ENCODE measurements at places on chromosomes 1 and 21. TPM values are rescaled to one million over a fixed set of nuclear protein-coding genes. Genes with fewer than 3 reads are reported as not detected.

- DNase-seq = no peak
Measured at GRCh38 chr21:32726839-32727686, 750 bp downstream of the SYNJ1 start.

GRCh38 chr1:198641501-198641900, 2.7 kb downstream of the PTPRC start:
- peak; percentile 63 for DNase-seq

SPATA21 gene
- not detected for total RNA-seq

GRCh38 chr1:43689289-43689688, 18.0 kb upstream of the ST3GAL3 start:
- DNase-seq = no peak

- DNase-seq = no peak
Measured at GRCh38 chr1:221159608-221160007, 280.4 kb downstream of the HLX start.

DNA sequence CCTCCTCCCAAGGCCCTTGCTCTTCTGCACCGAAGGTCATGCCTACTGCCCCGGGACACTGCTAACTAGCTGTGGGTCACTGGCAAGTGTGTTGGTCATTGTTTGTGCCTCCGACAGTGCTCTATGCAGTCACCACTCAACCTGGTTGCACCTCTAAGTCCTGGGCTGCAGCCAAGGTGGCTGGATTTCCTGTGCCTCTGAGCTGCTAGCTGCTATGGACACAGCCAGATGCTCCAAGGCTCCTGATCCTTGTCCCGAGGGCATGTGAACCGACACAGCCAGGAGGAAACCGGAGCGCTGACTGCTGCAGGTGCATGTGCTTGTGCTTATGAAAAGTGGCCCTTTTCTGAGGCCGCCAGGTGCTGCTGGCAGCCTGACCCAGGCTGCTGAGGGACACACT, 14.7 kb upstream of the SPOCD1 start:
- DNase-seq = no peak

GRCh38 chr1:225762002-225762441, 15.6 kb upstream of the SRP9 start:
- DNase-seq = no peak

DNA sequence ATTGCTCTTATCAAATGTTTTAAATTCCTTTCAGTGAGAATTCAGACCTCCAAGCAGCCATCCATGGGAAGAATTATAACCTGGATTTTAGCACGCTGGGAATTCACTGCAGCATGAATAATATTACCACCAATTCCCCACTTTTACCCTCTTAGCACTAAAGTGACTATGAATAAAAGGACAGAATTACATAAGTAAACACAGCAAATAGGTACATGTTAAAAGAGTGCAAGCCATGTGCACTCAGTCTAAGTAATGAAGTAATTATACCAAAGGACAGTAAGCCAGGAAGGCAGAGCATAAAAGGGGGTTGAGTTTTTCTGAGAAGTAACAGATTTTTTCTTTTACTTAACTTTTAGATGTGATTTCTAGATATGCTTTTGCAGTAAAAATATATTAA, 176.3 kb downstream of the DENND1B start:
- no peak for DNase-seq

CFHR1 gene
- not detected for total RNA-seq

- no peak for DNase-seq
Measured at GRCh38 chr1:156612666-156613065, 6.5 kb upstream of the HAPLN2 start.

ZNF670 gene
- 4.0 TPM for total RNA-seq

DNA sequence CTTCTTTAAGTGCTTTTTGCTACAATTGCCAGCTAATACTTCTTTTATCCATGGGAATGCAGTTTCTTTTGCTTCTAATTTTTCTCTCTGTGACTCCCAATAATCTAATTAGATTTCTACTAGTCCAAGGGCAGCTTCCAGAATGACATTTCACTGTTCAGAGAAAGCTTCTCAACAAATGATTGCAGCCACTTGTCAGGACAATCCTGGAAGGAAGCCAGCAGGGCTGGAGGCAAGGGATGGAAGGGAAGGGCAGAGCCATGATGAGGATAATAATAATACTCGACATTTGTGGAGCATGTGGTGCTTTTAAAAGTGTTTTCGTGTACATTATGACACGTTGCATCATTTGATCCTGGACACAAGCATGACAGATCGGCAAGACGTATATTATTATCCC, 19.4 kb downstream of the F11R start:
- no peak for DNase-seq

DNA sequence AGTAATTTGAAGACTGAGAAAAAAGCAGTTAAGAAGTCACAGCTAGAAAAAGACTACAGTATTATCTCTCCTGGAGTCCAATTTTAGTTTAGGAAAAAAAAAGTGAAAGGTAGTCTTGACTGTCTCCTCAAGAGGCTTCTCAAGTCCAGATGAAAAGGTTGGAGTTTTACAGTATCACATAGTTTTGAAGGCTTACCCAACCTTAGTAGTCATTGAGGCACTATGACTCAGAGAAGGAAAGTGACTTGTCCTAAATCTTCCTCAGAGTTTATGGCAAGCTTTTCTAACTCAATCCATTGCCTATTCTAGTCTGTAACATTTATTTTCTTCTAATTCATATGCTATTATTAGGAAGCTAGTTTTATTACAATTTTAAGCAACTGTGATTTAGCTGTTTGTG, 174.9 kb downstream of the DPYD start:
- DNase-seq = no peak

DNA sequence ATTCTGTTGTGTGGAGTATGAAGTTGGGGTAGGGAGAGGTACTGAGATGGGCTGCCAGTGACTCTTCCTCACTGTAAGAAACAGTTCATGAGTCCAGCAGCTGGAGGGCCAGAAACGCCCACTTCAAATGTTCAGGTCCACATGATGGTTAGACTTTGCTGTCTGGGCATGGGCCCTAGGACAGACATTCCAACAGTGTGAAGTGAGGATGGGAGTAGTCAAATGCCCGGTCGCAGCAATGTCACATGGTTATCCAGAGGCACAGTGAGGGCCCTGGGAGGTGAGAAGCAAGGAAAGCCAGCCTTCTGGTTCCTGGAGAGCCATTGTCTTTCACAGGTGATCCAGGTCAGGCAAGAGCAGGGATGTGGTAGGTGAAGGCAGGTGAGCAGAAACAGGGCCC, 304.4 kb downstream of the HHAT start:
- no peak for DNase-seq

DNA sequence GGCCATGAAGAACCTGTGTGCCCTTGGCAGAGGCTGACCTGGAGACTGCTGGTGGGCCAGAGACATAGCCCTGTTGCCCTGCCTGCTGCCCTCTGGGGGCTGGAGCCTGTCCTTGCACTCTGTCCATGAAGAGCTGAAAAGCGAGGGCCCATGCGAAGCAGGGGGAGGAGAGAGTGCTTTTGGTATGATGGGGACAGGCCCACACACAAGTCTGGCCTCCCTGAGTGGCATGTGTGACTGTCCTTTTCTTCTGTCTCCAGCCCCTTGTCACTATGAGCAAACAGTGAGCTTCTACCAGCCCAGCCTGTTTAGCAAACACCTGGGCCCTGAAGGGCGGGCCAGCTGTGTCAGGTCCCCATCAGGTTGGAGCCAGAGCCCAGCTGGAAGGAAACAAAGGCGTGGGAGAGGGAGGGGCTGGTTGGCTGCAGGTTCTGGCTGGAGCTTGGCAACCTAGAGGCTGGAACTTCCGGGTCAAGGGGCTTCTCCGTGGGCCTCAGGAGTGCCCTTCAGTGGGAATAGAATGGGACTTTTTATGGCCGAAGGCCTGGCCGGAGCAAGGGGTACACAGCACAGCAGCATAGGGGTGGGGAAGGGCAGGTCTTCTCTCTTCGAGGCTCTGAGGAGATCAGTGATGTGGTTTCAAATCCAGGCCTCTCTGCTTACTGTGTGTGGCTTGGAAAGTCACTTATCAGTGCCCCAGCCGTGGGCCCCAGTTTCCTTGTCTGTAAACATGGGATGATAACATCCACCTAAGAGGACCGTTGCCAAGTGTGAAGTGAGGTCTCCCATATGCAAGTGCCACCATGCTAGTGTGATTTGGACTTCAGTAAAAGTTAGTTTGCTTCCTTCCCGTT, 14.3 kb downstream of the QSOX1 start:
- DNase-seq = peak; percentile 61

DNA sequence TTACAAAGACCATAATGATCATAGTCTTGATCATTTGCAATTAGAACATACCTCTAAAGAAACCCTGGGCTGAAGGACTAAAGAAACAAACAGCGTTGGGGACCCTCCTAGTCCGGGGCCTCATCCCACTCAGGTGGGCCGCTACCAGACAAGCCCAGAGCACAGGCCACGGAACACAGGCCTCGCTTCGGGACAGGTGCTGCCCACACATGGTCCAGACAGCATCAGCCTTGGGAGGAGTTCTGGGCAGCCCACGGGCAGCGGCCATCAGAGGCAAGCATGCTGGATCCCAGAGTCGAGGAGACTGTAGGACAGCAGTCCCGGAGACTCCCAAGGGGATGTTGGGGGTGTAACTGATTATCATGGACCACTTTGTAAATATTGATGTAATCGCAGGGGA, 4.9 kb downstream of the C2CD2 start:
- DNase-seq = no peak

DNA sequence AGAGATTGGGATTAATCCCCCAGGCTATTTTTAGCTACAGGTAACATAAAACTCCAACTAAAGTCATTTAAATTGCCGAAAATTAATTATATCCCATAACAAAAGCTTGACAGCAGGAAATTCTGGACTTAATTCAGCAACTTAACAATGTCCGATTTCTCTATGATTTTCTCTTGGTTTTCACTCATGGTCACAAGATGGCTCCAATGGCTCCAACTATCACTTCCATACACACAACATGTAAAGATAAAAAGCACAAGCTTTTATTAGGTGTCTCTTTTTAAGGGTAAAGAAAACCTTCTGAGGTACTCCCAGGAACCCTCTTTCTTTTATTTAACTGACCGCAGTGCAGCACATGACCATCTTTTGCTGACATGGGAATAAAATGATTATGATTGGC, 363.5 kb upstream of the PTBP2 start:
- no peak for DNase-seq

DNA sequence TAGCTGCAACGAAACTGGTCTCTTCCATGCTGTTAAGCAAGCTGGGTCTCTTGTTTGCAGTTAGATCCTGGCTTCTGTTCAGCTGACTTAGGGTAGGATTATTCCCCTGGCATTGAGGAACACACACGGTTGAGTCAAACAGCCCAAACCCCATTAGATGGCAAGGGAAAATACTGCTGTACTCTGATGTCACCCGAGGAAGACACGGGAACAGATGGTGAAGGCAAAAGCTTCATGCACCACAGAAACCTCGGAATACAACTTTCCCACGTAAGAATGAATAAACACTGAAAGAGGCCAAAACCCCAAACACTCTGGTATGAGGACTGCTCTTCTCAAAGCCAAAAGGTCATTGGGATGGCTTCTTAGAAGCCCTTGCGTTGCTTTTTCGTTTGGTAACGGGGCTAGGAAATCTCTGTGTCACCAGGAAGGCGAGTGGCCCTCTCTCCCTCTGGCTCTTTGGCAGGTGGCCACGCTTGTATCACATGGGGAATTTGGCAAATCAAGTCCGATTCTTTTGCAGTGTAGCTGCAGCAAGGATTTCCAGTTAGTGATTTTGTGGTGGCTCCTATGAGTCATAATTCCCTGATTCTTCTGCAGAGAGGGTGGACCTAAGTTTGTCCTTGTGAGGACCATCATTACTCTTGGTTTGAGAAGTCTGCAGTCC, 16.7 kb upstream of the LYST start:
- DNase-seq = peak; percentile 62

AHCYL1 gene
- total RNA-seq = 79.1 TPM

CD84 gene
- total RNA-seq = 20.1 TPM

APOBEC4 gene
- total RNA-seq = not detected

- no peak for DNase-seq
Measured at GRCh38 chr1:245578308-245578707, 423.5 kb downstream of the KIF26B start.

GRCh38 chr1:48526008-48526710, 54.2 kb upstream of the SPATA6 start:
- DNase-seq = no peak

DNA sequence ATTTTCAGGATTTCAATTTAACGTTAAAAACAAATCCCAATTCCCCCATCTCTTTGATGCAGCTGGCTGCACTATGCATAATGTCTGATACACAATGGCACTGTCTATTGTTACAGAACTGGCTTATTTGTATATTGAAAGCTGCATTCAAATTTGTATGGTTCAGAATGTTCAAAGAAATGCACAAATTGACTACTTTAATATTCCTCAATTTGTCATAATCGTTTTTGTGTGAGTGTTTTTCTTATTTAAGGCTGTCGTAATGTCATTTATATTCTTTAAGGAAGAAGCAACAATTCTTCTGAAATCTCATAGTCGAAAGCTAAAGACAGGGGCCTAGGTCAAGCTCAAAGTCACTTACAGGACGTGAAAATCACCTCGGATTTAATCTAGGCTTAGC, 341.4 kb upstream of the ZRANB2 start:
- no peak for DNase-seq

MMEL1 gene
- 3.1 TPM for total RNA-seq

GRCh38 chr1:106787520-106787919, 269.0 kb upstream of the PRMT6 start:
- DNase-seq = no peak

- DNase-seq = no peak
Measured at GRCh38 chr1:226776975-226777374, 37.9 kb upstream of the ITPKB start.

- DNase-seq = no peak
Measured at GRCh38 chr1:153883223-153883622, 39.5 kb downstream of the GATAD2B start.

DNA sequence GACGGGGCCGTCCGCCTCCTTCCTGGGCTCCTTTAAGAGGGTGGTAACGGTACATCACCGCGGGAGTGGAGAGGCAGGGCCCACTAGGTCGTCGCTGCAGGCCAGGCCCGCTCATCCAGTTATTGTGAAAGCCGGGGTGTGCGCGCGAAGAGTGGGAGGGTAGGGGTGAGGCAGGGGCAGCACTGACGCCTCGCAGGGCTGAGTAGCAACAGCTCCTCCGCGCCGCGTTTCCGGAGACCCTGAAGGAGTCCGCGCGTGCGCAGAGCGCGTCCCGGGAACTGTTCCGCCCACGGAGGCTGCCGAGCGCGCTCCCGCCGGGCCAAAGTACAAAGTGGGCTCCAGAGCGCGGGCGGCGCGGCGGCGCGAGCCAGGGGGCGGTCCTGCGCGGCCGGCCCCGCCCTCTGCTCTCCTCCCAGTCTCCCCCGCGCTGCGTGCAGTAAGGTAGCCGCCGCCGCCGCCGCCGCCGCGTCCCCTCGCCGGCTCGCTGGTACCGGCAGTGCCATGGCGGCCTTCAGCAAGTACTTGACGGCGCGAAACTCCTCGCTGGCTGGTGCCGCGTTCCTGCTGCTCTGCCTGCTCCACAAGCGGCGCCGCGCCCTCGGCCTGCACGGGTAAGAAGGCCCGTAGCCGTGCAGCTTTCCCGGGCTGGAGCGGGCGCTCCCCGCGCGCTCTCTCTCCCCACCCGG, at the start of gene ABCD3:
ABCD3 (plus strand) TSS at position 412 of the 686 bp plus-strand sequence; CDS start at position 502, 90 bp downstream.
- peak; percentile 97 for DNase-seq

RBP7 gene
- not detected for total RNA-seq

All from activated CD8-positive, alpha-beta T cell treated with anti-CD3 and anti-CD28 coated beads for 36 hours (primary cell).